DND-41 (cell line): ENCODE measurements at places on chromosomes 11 and 22.

DNA sequence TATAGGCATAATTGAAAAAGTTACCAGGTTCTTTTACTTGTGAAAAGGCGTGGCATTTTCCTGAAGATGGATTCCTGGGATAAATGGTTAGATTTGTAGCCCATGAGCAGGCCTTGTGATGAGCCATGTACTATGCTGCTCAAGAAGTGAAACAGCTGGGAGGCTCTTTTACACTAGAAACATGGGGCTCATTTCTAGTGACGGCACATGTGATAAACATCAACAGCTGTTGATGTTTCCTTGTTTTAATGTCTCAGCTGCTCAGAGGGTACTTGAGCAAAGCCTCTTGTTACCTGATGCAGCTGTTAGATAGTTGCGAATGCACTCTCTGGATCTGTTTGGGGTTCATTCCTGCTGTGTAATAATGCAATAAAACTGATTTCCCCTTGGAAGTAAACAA lies 396.8 kb downstream of the GUCY1A2 start:
- no peak for DNase-seq

DNA sequence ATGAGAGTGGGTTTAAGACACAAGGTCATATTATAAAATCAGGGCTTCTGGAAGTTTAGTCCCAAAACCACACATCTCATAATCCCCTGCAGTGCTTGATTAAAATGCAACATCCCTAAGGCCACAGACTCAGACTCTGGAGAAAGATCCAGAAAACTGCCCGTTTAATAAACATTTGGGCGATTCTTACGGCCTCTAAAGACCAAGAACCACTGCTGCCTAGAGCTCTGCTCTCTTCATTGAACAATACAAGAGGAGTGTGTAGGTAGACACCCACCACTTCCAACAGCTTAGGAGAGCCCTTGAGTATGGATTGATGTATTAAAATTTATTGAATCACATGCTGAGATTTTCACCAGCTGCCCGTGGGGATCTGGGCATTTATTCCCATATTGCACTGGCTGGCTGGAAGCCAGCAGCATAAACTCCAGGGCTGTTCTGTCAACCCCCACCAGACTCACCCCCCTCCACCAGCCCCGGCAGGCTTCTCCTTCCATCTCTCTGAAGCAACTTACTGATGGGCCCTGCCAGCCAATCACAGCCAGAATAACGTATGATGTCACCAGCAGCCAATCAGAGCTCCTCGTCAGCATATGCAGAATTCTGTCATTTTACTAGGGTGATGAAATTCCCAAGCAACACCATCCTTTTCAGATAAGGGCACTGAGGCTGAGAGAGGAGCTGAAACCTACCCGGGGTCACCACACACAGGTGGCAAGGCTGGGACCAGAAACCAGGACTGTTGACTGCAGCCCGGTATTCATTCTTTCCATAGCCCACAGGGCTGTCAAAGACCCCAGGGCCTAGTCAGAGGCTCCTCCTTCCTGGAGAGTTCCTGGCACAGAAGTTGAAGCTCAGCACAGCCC lies 749 bp upstream of the BEST1 start:
- peak; percentile 66 for DNase-seq

DNA sequence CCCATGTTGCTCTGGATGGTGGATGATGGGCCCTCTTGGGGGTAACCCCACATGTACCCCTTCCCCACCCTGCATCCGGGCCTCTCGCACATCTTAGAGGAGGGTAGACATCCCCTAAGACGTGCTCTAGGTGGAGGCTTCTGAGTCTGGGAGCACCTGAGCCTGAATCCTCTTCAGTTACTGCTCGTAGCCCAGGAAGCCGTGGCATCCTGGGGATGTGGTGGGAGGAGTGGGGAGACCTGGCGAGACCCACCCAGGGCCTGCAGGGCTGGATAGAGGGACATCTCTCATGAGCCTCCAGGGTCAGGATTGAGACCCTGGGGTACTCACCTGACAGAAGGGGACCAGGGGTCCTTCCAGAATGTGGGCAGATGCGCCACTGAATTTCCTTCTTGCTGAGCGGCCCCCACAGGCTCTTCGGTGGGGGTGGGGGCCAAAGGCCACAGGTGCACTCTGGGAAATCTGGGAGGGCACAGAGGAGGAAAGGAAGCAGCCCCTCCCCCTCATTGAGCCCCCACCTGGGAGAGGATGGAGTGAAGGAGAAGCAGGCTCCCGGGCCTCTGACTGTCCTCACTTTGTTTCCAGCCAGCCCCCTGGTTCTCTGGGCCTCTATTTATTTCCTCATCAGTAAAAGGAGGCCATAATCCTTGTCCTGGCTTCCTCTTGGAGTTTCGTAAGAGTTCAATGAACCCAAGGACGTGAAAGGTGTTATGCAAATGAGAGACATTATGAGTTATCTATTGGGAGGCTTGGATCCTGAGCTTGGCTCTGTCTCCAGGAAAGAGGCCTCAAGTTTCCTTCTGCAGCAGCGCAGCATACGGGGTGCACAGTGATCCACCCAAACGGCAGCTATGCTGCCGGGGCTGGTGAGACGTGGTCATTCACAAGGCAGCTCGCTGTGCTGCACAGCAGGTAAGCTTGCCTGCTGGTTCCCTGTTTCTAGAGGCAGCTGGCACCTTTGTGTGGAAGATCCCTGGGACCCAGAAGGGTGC lies 31.2 kb downstream of the KCNJ4 start:
- DNase-seq = no peak

DNA sequence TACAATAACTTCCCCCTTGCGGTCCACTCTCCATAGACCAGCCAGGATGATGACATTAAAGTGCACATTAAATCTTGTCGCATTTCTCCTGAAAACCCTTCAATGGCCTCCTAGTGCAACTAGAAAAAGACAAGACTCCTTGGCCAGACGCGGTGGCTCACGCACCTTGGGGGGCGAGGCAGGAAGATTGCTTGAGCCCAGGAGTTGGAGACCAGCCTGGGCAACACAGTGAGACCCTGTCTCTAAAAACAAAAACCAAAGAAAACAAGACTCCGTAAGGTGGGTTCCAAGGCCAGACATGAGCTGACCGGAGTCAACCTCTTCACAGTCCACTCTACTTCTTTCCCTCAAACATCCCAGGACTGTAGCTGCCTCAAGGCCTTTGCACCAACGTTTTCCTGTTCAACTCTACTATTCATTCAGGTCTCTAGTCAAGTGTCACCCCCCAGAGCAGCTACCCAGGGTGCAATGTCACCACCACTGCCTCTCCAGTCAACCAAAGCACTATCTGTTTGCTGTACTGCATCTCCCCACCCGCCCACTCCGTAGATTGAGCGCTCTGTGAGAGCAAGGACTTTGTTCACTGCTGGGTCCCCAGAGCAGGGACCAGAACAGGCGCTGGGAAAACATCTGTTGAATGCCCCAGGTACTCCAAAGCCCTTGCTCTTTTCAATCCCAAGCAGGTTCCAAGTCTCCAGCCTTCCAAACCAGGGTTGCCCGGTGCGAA lies 739 bp downstream of the ZMAT5 start:
- peak; percentile 46 for DNase-seq

GRCh38 chr11:104967534-104968354 lies 630 bp downstream of the CASP4 start:
- no peak for DNase-seq

DNA sequence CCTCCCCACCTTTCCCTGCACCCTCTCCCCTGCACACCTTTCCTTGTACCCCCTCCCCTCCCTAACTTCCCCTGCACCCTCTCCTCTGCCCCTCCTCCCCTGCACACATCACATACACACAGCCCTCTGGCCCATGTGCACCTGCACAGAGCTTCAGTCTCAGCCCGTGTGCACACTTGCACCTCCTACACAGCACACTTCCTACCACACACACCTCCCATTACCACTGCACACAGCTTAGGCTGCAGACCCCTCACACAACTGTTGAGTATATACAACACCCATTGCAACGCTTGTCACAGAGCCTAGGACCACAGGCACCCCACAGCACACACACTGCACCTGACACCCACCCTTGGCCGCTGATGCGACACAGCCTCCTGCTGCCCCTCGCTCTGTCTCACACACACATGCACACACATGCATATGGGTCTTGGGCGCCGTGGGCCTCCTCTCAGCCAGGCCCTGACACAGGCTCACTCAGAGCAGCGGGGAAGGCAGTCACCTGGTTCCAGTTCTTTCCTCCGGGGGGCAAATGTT lies 411 bp downstream of the SIGIRR start:
- DNase-seq = peak; percentile 56

- no peak for DNase-seq
These were observed 95.2 kb upstream of the PDGFD start for GRCh38 chr11:104259121-104259610.
